ENCODE measurements at places on chromosomes 1 and 21.

- DNase-seq: no peak
Observed at GRCh38 chr1:97412737-97413136, 508.1 kb downstream of the DPYD start.

GRCh38 chr1:92944901-92945747 is 16.1 kb downstream of the DIPK1A start:
- no peak for DNase-seq

DNA sequence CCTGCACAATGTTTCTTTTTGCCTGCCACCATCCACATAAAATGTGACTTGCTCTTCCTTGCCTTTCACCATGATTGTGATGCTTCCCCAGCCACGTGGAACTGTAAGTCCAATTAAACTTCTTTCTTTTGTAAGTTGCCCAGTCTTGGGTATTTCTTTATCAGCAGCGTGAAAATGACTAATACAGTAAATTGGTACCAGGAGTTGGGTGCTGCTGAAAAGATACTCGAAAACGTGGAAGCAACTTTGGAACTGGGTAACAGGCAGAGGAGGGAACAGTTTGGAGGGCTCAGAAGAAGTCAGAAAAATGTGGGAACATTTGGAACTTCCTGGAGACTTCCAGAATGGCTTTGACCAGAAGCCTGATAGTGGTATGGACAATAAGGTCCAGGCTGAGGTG is 425.3 kb downstream of the GPATCH2 start:
- no peak for DNase-seq

DNA sequence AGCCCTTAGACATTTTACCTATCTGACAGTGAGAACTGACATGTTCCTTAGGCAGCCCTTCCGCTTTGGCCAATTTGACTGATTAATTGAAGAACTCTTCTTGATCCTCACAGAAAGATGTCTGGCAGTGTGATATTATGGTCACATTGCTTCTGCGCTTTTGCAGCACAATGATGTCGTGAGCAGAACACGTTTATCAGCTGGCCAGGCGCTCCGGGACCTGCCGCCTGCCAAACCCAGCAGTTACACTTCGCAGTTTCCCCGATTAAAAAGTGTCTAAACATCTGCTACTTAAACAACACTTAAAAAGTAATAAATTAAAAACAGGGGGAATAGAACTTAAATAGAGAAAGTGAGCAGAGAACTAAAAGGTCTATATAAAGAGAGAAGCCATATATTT is 103.5 kb upstream of the ETS2 start:
- no peak for DNase-seq

- DNase-seq: no peak
Observed at GRCh38 chr1:41545996-41546832, 61.7 kb upstream of the EDN2 start.

DNA sequence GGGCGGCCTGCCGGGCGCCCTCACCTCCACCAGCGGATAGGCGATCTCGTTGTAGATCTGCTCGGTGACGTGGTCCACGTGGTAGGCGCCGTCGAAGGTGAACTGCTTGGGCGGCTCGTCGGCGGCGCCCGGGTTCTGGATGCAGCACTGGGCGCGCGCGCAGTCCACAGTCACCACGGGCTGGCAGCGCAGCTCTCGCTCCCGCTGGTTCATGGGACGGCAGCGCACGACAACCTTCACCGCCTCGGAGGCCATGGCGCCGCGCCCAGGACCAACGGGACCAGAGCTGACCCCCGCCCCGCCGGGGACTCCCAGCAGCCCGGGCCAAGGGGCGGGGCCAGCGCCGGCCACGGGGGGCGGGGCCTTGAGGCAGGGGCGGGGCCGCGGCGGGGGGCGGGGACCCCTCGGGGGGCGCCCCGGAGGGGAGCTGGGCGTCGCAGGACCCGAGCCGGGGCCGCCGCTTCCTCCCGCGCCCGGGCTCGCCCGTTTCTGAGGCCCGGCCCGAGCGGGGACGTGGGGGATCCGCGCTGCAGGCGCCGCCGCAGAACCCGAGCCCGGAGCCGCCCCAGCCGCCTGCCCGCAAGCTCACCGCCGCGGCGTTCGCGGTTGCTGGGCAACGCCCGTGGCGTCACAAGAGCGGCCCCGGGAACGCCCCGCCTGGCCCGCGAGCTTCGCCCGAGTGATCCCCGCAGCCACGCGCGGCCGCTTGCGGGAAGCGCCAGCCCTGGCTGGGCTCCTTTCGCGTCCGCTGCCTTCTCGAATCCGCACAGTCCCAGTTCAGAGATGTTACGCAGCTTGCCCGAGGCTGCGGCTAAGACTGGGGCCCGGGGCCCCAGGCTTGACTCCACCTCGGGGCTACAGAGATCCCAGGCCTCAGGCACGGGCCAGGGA is at the start of gene KIF17:
KIF17 (minus strand) TSS at position 556 of the 891 bp plus-strand sequence; CDS start at position 255, 301 bp downstream.
- DNase-seq: peak; percentile 68

- no peak for DNase-seq
Observed at GRCh38 chr1:109477821-109478220, 5.9 kb upstream of the ATXN7L2 start.

DNA sequence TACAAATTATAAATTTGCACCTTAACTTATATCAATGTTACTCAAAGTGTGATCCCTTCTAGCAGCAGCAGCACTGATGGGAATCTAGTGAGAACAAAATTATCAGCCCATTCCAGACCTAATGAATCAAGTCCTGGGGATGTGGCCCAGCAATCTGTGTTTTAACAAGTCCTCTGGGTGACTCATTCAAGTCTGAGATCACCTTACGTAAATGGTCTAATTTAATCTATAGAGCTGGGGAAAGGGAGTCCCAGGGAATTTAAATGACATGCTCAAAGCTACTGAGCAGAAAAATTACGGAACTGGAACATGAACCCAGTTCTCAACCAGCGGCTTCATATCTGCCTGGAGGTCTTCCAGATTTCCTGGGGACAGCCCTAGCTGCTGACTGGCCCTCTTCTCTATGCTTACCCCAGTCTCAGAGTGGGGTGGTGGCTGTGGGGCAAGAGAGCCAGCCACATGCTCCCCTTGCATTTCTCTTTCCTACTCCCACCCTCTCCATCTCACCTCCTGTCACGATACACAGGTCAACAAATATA is 220.0 kb downstream of the TM2D1 start:
- DNase-seq: no peak

DNA sequence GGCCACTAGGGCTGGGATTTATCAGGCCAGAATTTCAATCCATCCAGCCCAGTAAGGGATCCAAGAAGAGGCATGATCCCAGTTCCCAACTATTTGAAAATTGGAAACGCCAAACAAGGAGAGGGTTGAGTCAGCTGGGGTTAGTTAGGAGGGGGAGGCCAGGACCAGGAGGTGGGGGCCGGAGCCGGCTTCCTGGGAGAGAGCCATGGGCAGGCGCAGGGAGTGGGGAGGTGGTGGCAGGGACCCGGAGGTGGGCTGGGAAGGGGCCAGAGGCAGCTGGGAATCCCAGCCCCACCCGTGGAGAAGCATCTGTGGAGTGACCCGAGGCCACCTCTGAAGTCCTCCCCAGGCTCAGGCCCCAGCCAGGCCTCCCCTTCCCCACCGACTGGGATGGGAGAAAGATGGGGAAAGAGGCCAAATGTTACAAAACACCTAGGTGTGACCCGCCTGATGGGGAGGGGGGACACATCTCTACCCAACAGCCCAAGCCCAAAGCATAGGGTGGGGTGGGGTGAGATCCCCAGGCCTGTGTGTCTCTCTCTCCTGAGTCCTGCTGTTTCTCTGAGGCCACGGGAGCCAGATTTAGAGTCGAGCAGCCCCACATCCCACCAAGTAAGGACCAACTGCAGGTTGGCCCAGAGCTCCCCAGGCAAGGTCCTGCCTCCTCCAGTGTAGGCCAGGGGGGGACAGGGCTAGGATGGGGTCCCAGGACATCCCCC is 10.1 kb downstream of the HSPG2 start:
- peak; percentile 31 for DNase-seq

- DNase-seq: no peak
Observed at GRCh38 chr1:31640964-31641363, 3.7 kb downstream of the PEF1 start.

- DNase-seq: no peak
Observed at GRCh38 chr1:95547005-95547404, 313.0 kb downstream of the RWDD3 start.

GRCh38 chr21:41137401-41137800 is 30.6 kb upstream of the BACE2 start:
- DNase-seq: no peak

- peak; percentile 45 for DNase-seq
Observed at GRCh38 chr1:203534526-203534925, 40.6 kb downstream of the OPTC start.

DNA sequence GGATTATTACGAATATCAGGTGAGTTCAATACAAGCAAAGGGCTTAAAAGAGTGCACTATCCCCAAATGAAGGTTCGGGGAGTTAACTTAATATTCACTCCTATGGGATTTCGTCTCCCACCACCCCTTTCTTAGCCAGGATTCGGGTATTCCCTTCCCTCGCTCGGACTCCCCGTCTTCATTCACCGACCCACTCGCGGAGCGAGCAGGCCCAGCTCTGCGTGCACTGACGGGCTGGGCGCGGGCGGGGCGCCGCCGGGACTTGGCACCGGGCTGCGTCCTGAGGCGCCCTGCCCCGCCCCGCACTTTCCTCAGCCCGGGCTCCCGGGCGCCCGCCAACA is 7.7 kb upstream of the MPZL1 start:
- DNase-seq: peak; percentile 90

DNA sequence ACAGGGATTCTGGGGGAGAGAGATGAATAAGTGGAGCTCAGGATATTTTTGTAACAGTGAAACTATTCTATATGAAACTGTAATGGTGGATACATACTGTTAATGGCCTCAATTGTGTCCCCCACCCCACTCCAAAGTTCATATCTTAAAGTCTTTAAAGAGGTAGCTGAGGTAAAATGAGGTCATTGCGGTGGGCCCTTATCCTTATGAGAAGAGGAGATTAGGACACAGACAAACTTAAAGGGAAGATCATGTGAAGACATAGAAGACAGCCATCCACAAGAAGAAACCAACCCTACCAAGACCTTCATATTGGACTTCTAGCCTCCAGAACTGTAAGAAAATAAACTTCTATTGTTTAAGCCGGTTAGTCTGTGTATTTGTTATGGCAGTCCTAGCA is 9.8 kb downstream of the TXNDC12 start:
- DNase-seq: no peak

DNA sequence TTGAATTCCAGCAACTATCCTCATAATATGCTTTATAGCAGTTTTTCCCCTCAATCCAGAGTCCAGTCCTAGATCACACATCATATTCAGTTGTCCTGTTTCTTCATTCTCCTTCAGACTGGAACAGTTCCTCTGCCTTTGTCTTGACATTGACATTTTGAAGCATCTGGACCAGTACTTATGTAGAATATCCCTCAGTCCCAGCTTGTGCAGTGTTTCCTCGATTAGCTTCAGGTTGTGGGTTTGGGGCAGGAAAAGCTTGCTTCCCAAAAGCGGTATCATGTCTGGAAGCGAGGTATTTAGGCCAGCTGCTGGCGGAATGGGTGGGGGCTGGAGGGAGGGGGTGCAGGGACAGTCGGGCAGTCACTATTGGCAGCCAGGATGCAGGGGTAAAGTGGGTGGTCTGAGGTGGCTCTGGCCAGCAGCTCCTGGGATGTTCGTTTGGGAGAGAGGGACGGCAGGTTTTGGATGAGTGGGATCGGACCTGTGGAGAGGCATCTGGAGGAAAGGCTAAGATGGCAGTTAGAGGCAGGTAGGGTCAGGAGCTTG is 6.5 kb downstream of the THEMIS2 start:
- DNase-seq: no peak

- DNase-seq: no peak
Observed at GRCh38 chr1:43121256-43121900, 50.7 kb downstream of the EBNA1BP2 start.

- DNase-seq: no peak
Observed at GRCh38 chr1:89065079-89065868, at the start of gene GBP1. Gene GBP1, minus strand, starts transcription at chr1:89065208. Its CDS starts 1,974 bp downstream, at chr1:89063234.

GRCh38 chr1:48730164-48730910 is 46.4 kb downstream of the BEND5 start:
- no peak for DNase-seq

DNA sequence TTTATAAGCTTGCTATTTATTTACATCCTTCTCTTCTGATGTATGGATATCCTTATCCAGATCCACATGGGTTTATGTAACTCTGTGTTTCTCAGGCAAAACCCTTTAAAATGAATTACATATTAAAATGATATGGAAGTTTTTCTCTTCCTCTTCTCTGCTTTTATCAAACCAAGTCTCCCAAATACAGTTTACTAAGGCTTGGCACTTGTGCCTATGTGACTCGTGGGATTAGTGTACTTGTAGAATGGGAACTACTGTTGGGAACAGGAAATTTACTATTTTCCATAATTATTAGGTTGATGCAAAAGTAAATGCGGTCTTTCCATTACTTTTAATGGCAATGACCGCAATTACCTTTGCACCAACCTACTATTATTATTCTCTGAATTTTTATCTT is 14.8 kb downstream of the SIM2 start:
- DNase-seq: no peak

- DNase-seq: no peak
Observed at GRCh38 chr1:113784104-113784779, 25.0 kb upstream of the PHTF1 start.

DNA sequence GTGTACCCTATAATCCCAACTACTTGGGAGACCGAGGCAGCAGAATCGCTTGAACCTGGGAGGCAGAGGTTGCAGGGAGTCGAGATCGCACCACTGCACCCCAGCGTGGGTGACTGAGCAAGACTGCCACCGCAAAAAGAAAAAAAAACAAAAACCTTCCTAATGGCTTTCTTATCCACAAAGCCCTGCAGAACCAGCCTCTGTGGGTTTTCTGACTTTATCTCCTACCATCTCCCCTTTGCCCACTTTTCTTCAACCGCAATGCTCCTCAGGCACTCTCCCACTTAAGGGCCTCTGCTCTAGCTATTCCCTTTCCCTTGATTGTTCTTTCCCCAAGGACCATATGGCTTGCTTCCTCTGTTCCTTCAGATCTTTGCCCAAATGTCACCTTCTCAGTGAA is 67.9 kb upstream of the PUM1 start:
- DNase-seq: no peak

- no peak for DNase-seq
Observed at GRCh38 chr1:28885977-28886730, 28.2 kb upstream of the EPB41 start.

DNA sequence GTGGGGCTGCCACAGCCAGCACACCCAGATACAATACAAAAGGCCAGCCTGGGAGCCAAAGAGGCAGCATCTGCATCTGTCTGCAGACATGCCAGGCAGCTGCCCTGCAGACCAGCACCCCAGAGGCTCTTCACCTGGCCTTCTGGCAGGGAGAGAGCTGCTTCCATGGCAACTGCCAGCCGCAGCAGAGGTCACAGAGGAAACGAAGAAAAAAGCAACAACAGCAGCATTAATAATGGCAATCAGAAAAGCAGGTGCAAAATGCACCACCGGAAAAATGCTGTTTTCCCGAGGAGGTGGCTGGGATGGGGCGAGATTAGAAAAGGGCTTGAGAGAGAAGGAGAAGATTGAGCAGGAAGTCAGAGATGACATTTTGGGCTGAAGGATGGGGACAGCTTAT is 309.5 kb downstream of the PCP4 start:
- DNase-seq: no peak
